ENCODE measurements at places on chromosomes 1 and 21. TPM values are rescaled to one million over a fixed set of nuclear protein-coding genes. Genes with fewer than 3 reads are reported as not detected.

GRCh38 chr1:150320667-150320978 lies 710 bp upstream of the PRPF3 start:
- peaks cover 20% of the 10 kb centered on the region for H3K4me1 ChIP-seq
- DNase-seq = no peak
- H3K27ac ChIP-seq = peak overlapping the region; percentile 82
- peak overlapping the region; percentile 60 for H3K4me3 ChIP-seq
- H3K36me3 ChIP-seq = peaks cover 13% of the 10 kb centered on the region

DNA sequence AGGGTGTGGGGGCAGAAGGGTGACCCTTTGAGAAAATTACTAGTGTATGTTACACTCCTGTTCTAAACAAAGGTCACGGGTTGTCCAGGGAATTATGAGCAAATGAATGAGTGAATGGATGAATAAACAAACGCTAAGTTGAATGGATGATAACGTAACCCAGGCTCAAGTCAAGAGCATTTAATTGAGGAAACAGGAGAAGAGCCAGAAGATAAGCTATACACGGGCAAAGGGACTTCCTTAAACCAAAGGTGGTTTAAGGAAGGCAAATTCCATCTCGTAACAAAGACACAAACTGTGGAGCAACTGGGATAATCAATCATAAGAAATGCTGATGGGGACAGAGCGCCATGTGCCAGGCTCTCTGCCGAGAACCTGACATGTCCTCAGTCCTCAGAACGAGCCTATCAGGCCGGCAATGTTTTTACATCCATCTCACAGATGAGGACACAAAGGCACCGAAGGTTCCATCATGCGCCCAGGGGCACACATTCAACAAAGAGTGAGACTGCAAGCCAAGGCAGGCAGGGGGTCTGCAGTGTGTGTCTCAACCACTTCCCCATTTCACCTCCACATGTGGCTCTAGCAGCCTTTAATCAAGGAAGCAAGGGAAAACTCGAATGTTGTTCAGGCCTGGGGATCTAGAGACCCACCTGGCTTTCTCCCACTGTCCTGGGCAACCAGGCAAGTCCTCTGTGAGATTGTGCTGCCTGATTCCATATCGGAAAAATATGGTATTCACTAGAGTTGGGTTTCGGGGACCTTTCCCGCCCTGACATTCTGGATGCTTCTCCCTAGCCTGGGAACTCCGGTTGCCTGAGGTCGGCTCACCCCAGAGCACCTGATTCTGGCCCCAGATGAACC lies 126.8 kb upstream of the EDN2 start:
- peaks cover 11% of the 10 kb centered on the region for H3K4me1 ChIP-seq
- no peaks in the 10 kb centered on the region for H3K36me3 ChIP-seq
- no peak overlapping the region for H3K4me3 ChIP-seq
- no peaks in the 10 kb centered on the region for H3K27me3 ChIP-seq

MXRA8 gene
- 35.6 TPM for polyA plus RNA-seq

ABCA4 gene
- 0.09 TPM for polyA plus RNA-seq

HMCN1 gene
- polyA plus RNA-seq = 5.9 TPM

LCK gene
- 0.29 TPM for polyA plus RNA-seq

CRP gene
- 0.26 TPM for polyA plus RNA-seq

DNA sequence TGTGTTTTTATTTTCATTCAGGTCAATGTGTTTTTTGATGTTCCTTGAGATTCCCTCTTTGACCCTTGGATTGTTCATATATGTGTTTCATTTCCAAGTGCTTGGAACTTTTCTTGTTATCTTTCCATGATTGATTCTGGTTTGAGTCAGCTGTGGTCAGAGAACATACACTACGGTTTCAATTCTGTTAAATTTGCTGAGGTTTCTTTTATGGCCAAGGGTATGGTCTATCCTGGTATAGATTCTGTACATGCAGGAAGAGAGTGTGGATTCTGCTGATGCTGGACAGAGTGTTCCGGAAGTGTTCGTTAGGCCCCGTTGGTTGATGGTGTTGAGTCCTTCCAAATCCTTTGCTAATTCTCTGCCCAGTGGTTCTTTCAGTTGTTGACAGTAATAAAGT lies 98.5 kb upstream of the COL6A1 start:
- no peak overlapping the region for H3K27ac ChIP-seq
- DNase-seq = no peak
- no peaks in the 10 kb centered on the region for H3K36me3 ChIP-seq
- H3K4me3 ChIP-seq = no peak overlapping the region

- peaks cover 5% of the 10 kb centered on the region for H3K27me3 ChIP-seq
- H3K4me3 ChIP-seq = no peak overlapping the region
- H3K36me3 ChIP-seq = no peaks in the 10 kb centered on the region
- H3K4me1 ChIP-seq = peaks cover 4% of the 10 kb centered on the region
These were observed 113.8 kb downstream of the RRAGC start for GRCh38 chr1:38745476-38746401.

FMO2 gene
- polyA plus RNA-seq = 7.6 TPM

MX2 gene
- polyA plus RNA-seq = 3.0 TPM

GRCh38 chr1:63955370-63956145 lies 181.7 kb downstream of the ROR1 start:
- H3K4me1 ChIP-seq = peaks cover 28% of the 10 kb centered on the region
- no peak overlapping the region for H3K4me3 ChIP-seq
- H3K27ac ChIP-seq = no peak overlapping the region
- no peaks in the 10 kb centered on the region for H3K36me3 ChIP-seq
- no peak for DNase-seq

GRCh38 chr1:33821291-33821690 lies 42.6 kb upstream of the HMGB4 start:
- H3K36me3 ChIP-seq = no peaks in the 10 kb centered on the region
- no peak for DNase-seq
- no peak overlapping the region for H3K4me3 ChIP-seq

- no peaks in the 10 kb centered on the region for H3K36me3 ChIP-seq
- DNase-seq = no peak
- no peak overlapping the region for H3K4me3 ChIP-seq
- no peaks in the 10 kb centered on the region for H3K27me3 ChIP-seq
These were observed 157.4 kb downstream of the GPR52 start for GRCh38 chr1:174605198-174605597.

PODN gene
- 17.3 TPM for polyA plus RNA-seq

KCNK2 gene
- polyA plus RNA-seq = 0.15 TPM

DNA sequence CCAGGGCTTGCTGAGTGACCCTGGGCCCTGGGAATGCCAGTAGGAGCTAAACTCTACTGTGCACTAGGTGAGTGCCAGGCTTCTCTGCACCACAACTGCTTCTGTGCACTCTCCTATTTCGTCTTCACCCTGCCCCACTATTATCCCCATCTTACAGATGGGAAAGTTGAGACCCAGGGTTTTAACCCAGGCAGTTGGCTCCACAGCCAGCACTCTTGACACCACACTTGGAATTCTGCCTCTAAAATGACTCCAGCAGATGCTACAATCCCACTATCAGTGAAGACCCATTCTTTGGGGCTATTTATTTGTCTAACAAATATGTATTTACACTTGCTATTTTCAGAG lies 56.1 kb downstream of the FOXO6 start:
- H3K36me3 ChIP-seq = no peaks in the 10 kb centered on the region
- no peak overlapping the region for H3K4me3 ChIP-seq
- no peak overlapping the region for H3K27ac ChIP-seq
- DNase-seq = no peak

C1orf185 gene
- not detected for polyA plus RNA-seq

SAMSN1 gene
- polyA plus RNA-seq = 1.2 TPM

- H3K27me3 ChIP-seq = no peaks in the 10 kb centered on the region
- H3K4me1 ChIP-seq = no peaks in the 10 kb centered on the region
- H3K27ac ChIP-seq = no peak overlapping the region
- no peak overlapping the region for H3K4me3 ChIP-seq
These were observed 462.4 kb upstream of the RGS18 start for GRCh38 chr1:191695865-191696264.

GRCh38 chr1:110348771-110349170 lies 9.6 kb downstream of the RBM15 start:
- no peak overlapping the region for H3K27ac ChIP-seq
- H3K4me1 ChIP-seq = peaks cover 85% of the 10 kb centered on the region
- no peak overlapping the region for H3K4me3 ChIP-seq
- no peaks in the 10 kb centered on the region for H3K27me3 ChIP-seq
- H3K36me3 ChIP-seq = no peaks in the 10 kb centered on the region

GREM2 gene
- polyA plus RNA-seq = not detected

GRCh38 chr1:2202008-2202575 lies 7.5 kb upstream of the FAAP20 start:
- no peaks in the 10 kb centered on the region for H3K36me3 ChIP-seq
- H3K27ac ChIP-seq = no peak overlapping the region
- no peaks in the 10 kb centered on the region for H3K27me3 ChIP-seq
- H3K4me1 ChIP-seq = peaks cover 64% of the 10 kb centered on the region
- no peak overlapping the region for H3K4me3 ChIP-seq

RBP7 gene
- 54.7 TPM for polyA plus RNA-seq

DNA sequence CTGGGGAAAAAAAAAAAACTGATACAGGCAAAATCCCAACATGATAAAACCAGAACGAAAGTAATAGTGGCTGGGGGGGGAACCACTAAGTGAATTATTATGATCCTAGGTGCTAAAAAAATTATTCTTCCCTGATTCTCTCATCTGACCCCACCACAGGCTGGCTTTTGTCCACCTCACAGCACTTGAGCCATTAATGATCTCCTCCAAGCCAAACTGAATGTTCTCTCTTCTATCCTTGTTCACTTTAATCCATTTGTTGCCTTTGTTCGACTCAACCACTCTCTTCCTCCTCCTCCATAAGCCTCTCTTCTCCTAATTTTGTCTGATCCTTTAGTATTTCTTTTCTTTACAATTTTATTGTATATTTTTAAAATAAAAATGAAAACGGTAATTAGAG lies 16.0 kb upstream of the SMYD2 start:
- no peaks in the 10 kb centered on the region for H3K36me3 ChIP-seq
- DNase-seq = no peak
- H3K27ac ChIP-seq = no peak overlapping the region

KCND3 gene
- 8.0 TPM for polyA plus RNA-seq

GRCh38 chr1:245572709-245573108 lies 417.9 kb downstream of the KIF26B start:
- no peaks in the 10 kb centered on the region for H3K4me1 ChIP-seq
- no peaks in the 10 kb centered on the region for H3K27me3 ChIP-seq
- H3K36me3 ChIP-seq = no peaks in the 10 kb centered on the region
- no peak overlapping the region for H3K4me3 ChIP-seq

DNA sequence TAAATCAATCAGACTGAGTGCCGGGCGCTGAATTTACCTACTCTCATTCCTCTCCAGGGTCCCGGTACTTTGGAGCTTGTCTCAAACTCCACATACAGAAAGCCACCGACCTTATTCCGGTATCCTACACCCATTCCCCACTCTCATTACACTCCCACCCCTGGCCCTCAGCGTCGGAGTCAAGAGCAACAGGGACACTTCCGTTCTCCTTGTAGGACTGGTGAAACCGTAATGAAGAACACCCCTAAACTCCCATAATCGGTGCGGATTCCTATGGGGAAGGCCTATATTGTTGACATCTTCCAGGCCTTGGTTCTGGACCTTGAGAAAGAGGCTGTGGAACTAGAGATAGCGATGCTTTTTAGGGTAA lies 798 bp downstream of the ZBED6 start:
- H3K4me1 ChIP-seq = peaks cover 53% of the 10 kb centered on the region
- DNase-seq = no peak
- peak overlapping the region; percentile 99 for H3K27ac ChIP-seq
- no peaks in the 10 kb centered on the region for H3K27me3 ChIP-seq
- H3K4me3 ChIP-seq = peak overlapping the region; percentile 89

DNA sequence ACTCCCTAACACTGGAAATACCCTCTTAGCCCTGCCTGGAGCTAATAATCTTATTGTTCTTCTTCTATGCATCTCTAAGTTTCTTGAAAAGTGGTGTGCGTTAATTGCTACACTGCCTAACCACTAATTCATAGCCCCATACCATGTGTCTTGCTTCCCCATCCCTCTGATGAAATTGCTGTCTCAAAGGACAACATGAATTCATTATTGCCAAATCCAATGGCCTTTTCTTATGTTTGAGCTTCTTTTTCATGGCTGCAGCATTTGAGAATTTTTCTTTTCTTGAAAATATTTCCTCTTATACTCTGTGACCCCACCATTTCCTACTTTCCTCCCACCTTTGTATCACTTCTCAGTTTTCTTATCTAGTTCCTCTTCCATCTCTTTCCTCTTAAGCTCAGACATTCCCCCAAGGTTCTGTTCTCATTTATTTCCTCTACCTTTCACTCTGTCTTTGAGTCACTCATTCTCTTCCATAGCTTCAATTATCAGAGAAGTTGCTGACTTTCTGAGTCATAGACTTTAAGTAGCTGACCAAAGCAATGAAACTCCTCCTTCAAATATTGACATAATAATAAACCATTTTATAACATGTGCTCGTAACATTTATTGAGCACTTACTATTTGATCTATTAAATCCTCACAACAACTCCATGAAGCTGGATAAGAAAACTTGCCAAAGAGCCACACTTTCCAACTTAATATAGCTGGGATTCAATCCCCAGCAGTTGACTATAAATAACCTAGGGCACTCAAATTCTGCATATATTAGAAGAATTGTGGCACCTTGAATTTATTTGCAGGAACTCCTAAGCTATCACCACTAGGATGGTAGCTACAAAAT lies 35.5 kb upstream of the ATP6V1G3 start:
- H3K4me1 ChIP-seq = no peaks in the 10 kb centered on the region
- DNase-seq = no peak
- H3K36me3 ChIP-seq = no peaks in the 10 kb centered on the region
- no peak overlapping the region for H3K4me3 ChIP-seq
- H3K27me3 ChIP-seq = no peaks in the 10 kb centered on the region
- no peak overlapping the region for H3K27ac ChIP-seq

GRCh38 chr1:193625255-193625654 lies 438.8 kb upstream of the B3GALT2 start:
- H3K36me3 ChIP-seq = no peaks in the 10 kb centered on the region
- no peaks in the 10 kb centered on the region for H3K4me1 ChIP-seq
- H3K27ac ChIP-seq = no peak overlapping the region
- no peaks in the 10 kb centered on the region for H3K27me3 ChIP-seq
- no peak for DNase-seq
- no peak overlapping the region for H3K4me3 ChIP-seq

DFFA gene
- polyA plus RNA-seq = 14.5 TPM

DNA sequence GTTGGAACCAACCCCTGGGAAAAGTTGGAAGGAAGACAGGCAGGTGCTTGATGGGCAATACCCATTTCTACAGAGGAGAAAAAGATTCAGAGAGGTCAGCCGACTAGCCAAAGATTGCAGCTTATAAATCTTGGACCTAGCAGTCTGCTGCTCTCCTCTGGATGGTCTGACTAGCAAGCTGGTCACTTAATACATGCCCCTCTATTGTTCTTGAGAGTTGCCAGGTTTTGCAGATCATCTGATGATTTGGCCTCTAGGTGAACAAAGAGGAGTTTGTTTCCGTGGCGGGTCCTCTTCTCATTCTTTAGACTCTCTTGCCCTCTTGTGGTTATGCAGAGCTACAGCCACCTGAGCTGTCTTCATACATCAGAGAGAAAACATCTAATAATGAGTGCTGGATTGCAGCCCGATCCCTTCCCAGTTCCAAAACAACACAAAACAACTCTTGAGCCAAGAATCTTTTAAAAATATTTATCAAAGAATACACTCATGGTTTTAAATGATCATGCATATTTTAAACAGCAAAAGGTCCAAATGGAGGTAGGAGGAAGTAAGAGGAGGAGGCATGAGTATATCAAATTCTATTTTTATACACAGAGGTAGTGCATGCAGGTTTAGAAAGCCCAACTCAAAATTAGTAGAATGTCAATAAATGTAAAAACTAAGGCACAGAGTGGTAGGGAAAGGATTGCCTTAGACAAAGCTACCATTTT lies 115.7 kb downstream of the SLC30A10 start:
- no peaks in the 10 kb centered on the region for H3K27me3 ChIP-seq
- peak; percentile 21 for DNase-seq
- no peak overlapping the region for H3K4me3 ChIP-seq
- peaks cover 9% of the 10 kb centered on the region for H3K4me1 ChIP-seq

- no peaks in the 10 kb centered on the region for H3K36me3 ChIP-seq
- no peak overlapping the region for H3K4me3 ChIP-seq
- no peak for DNase-seq
- H3K27me3 ChIP-seq = no peaks in the 10 kb centered on the region
- no peaks in the 10 kb centered on the region for H3K4me1 ChIP-seq
These were observed 49.6 kb downstream of the SLC37A1 start for GRCh38 chr21:42563261-42563660.
